Stimulated activated CD8-positive, alpha-beta memory T cell treated with anti-CD3 and anti-CD28 coated beads, Interleukin-15, amount 100 ng/mL, for 4 hours (primary cell): ENCODE measurements at places on chromosomes 4 and X.

GRCh38 chr4:36422607-36423006 lies 141.2 kb downstream of the DTHD1 start:
- DNase-seq: no peak

- no peak for DNase-seq
Observed at GRCh38 chr4:94354474-94354896, 11.8 kb upstream of the HPGDS start.

- DNase-seq: no peak
Observed at GRCh38 chr4:36220776-36221175, 23.5 kb downstream of the ARAP2 start.

GRCh38 chr4:53653484-53654053 lies 62.3 kb upstream of the LNX1 start:
- no peak for DNase-seq

- DNase-seq: no peak
Observed at GRCh38 chr4:115272185-115272584, 158.8 kb upstream of the NDST4 start.

GRCh38 chrX:34557733-34558132 lies 99.4 kb downstream of the TMEM47 start:
- no peak for DNase-seq

GRCh38 chrX:103823591-103823990 lies 8.5 kb downstream of the RAB9B start:
- no peak for DNase-seq

- no peak for DNase-seq
Observed at GRCh38 chr4:24188459-24188858, 298.6 kb upstream of the PPARGC1A start.

DNA sequence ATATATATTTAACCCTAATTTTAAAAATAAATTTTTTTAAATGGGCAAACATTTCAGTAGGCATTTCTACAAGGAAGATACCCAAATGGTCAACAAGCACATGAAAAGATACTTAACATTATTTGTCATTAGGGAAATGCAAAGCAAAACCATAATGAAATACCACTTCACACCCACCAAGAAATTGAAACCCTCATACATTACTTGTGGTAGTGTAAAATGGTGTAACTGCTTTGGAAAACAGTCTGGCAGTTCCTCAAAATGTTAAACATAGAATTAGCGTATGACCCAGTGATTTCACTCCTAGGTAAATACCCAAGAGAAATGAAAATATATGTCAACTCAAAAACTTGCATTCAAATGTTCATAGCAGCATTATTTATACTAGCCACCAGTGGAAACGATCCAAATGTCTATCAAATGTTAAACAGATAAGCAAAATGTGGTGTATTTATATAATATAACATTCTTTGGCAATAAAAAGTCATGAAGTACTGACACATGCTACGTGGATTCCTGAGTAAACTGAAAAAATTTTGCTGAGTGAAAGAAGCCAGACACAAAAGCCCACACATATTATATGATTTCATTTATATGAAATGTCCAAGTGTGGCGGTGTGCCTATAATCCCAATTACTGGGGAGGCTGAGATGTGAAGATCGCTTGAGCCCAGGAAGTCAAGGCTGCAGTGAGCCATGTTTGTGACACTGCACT lies 16.6 kb downstream of the TRIM2 start:
- no peak for DNase-seq

GRCh38 chr4:36509845-36510244 lies 228.4 kb downstream of the DTHD1 start:
- DNase-seq: no peak

GRCh38 chrX:13064599-13065143 lies 20.3 kb upstream of the FAM9C start:
- DNase-seq: no peak
